ENCODE measurements at places on chromosomes 2 and 18. TPM values are rescaled to one million over a fixed set of nuclear protein-coding genes. Genes with fewer than 3 reads are reported as not detected.

Gene ECEL1
- 0.21 TPM for total RNA-seq

Gene PIEZO2
- 78.1 TPM for total RNA-seq

Gene POMC
- total RNA-seq: 1.5 TPM

Gene EVX2
- 1.9 TPM for total RNA-seq

DNA sequence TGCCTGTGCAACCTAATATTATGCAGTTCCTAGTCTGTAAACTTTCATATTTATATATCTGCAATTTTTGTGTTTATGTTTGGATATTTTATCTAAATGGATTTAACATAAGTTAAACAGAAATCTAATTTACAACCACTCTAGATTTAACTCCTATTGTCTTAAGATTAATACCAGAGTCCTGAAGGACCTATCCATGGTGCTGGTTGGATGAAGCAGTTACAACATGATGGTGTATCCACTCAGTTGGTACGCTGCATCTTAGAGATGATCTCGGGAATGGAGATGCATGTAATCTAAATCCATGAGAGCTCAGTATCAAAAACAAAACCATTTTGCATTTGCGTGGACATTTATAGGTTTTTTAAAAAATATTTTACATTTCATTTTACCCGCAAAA is 745.9 kb upstream of the SLC8A1 start:
- DNase-seq: no peak

DNA sequence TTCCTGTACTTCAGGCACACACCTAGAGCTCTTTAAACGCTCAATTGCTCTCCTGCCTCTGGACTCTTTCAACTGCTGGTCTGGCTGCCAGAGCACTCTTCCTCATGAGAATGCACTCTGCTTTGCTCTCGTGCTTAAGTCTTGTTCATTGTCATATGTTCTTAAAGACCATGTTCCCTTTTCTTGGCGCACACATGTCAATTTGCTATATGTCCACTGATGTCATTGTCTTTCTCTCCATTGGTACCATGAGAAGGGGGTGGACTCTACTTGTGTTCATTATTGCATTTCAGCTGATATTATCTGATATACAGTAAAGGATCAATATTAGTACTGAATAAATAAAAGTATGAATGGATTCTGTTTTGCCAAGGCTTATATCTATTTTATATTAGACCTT is 16.8 kb downstream of the SPHKAP start:
- no peak for DNase-seq

- DNase-seq: no peak
Observed at GRCh38 chr2:108825736-108826135, 39.2 kb downstream of the CCDC138 start.

GRCh38 chr2:171587567-171587966 is 65.3 kb downstream of the CYBRD1 start:
- no peak for DNase-seq

DNA sequence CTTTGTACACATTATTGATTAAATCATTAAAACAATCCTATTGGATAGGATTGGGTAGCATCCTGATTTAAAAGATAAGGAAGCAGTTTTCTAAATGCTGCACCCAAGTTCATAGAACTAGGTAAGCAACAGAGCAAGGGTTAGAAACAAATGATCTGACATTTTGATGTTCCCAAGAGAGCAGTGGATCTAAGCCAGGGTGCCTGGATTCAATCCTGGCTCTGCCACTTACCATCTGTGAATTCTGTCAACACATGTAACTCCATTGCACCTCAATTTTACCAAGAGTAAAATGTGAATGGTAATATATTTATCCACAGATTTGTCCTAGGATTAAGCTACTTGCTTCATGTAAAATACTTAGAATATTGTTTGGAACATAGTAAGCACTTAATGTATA is 982.6 kb upstream of the FANCL start:
- DNase-seq: no peak

DNA sequence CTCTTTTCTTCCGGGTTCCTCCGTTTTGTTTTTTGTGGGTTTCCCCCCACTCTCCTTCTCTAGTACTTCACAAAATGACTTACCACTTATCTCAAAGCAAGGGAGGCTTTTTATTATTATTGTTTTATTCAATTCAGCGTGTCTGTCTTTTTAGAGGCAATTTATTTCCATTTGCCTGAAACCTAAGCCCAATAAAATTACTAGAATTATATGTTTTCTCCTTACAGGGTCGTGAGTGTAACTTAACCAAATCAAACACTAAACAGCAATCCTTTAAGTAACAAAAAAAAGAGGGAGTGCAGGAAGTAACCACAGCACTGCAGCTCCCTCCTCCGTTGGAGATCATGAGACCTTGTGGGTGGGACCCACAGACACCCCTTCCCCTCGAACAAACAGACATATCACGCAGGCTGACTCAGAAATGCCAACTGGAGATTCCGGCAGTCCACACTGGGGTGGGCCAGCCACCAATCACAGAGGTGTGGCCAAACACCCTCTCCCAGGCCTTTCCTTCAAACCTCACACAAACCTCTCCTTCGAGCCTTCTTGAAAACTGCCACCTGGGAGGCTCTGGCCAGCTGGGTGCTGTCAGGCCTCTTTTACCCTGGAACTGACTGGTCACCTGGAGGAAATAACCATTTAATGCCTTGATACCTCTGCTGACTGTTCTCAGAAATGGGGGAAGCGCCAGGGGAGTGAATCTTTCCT is 207.1 kb upstream of the SMAD2 start:
- no peak for DNase-seq

- DNase-seq: no peak
Observed at GRCh38 chr2:151928380-151928779, 100.2 kb upstream of the ARL5A start.

DNA sequence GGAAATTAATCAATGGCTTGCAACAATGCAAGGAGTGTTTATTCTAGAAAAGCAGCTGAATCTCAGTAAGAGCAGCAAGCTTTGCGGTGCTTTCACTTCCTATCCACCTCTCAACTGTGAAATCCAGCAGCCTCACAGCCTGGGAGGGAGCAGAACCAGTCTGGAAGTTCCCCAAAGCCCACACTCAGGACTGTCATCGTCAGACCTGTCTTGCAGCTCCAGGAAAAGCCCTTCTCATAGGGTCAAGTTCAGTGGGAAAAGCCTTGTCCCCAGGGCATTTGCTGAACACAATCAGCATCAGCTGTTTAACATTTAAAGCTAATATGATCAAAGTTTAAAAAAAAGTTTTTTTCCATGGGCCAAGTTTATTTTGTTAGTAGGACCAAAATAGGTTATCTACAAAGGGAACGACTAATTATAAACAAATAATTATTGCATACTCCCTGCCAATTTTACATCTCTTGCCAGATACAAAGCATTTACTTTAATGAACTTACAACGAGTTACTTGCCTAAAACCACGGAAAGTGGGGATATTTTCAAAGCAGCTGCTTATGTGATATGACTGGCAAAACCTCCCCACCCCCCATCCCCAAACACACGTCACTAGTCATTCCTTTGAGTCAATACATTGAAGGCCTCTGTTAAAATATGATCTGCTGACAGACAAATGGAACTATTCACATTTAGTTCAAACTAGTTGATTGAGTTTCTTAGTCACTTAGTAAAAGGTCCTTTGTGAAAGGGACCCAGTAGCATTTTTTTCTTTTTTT is 36.8 kb downstream of the PARD6G start:
- no peak for DNase-seq

Measured in urinary bladder (tissue), 4 donors.